ENCODE measurements at places on chromosomes 11 and 22.

DNA sequence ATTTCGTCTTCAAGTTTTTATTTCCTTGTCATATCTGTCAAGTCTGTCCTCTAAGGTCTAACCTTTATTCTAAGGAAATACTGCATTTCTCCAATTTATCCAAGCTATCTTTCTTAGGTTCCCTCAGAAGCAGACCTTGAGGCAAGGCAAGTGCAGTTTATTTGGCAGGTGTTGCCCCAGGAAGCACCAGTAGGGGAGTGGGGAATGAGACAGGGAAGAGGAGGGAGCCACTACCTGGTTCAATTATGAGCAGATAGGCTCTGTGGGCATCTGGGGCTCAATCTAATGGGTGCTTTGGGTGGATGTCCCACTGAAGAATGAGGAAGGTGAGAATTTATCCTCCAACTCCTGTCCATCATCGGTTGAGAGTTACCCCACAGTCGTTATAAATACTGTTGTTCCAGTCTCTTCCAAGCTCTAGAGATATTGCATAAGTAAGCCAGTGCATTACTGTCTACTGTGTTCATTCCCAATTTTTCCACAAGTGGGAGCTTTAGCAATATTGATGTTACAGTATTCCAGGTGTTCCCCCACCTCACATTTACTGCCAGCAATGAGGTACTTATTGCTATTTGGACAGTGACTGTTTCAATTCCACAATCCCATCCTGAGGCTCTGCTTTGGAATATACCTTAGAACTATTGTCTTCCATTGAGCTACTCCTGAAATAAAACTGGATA, 154.9 kb upstream of the CEP126 start:
- DNase-seq: no peak
- no peaks in the 10 kb centered on the region for H3K36me3 ChIP-seq
- H3K27ac ChIP-seq: no peak overlapping the region
- no peaks in the 10 kb centered on the region for H3K4me1 ChIP-seq

GRCh38 chr11:79438631-79439409, 2.0 kb downstream of the TENM4 start:
- H3K4me1 ChIP-seq: no peaks in the 10 kb centered on the region
- peaks cover 29% of the 10 kb centered on the region for H3K27me3 ChIP-seq
- no peak overlapping the region for H3K27ac ChIP-seq
- no peak for DNase-seq
- peaks cover 4% of the 10 kb centered on the region for H3K36me3 ChIP-seq

DNA sequence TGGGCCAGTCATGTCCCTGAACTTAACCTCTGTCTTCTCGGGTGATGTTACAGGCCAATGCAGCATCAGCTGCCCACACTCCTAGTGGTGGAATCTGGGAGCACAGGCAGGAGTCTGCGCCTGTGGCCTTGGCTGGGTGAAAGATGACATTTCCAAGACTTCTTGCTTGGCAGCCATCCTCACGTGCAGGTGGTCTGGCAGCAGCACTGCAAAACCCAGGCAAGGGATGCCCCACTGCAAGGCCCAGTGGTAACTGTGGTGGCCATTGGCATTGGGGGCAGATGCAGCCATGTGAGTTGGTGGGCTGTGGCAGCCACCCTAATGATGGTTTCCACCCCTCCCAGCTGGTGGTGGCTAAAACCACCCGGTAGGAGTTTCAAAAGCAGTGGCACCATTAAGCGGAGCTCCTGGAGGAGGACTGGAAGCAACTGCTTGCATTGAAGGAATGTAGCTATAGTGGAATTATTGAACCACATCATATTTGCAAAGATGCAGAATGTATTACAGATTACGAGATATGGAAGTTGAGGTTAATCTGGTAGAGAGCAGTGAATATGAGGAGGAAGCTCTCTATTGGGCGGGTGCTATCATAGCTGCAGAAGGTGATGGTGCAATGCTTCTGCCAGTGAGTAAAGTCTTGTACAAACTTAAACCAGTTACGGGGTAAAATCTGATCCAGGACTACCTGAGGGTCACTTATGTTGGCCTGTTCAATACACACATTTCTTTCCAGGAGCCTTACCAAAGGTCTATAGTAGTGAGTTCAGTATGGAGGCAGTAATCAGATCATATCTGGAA, 120.7 kb upstream of the TOP3B start:
- no peaks in the 10 kb centered on the region for H3K36me3 ChIP-seq
- no peak overlapping the region for H3K4me3 ChIP-seq
- H3K27me3 ChIP-seq: no peaks in the 10 kb centered on the region
- H3K4me1 ChIP-seq: no peaks in the 10 kb centered on the region
- no peak for DNase-seq
- H3K27ac ChIP-seq: no peak overlapping the region

- H3K36me3 ChIP-seq: peaks cover 8% of the 10 kb centered on the region
- H3K27ac ChIP-seq: no peak overlapping the region
- H3K4me1 ChIP-seq: peaks cover 13% of the 10 kb centered on the region
- DNase-seq: no peak
- H3K4me3 ChIP-seq: peak overlapping the region; percentile 70
- H3K27me3 ChIP-seq: peaks cover 30% of the 10 kb centered on the region
These were observed 380 bp downstream of the C11orf96 start for GRCh38 chr11:43942662-43943371.

DNA sequence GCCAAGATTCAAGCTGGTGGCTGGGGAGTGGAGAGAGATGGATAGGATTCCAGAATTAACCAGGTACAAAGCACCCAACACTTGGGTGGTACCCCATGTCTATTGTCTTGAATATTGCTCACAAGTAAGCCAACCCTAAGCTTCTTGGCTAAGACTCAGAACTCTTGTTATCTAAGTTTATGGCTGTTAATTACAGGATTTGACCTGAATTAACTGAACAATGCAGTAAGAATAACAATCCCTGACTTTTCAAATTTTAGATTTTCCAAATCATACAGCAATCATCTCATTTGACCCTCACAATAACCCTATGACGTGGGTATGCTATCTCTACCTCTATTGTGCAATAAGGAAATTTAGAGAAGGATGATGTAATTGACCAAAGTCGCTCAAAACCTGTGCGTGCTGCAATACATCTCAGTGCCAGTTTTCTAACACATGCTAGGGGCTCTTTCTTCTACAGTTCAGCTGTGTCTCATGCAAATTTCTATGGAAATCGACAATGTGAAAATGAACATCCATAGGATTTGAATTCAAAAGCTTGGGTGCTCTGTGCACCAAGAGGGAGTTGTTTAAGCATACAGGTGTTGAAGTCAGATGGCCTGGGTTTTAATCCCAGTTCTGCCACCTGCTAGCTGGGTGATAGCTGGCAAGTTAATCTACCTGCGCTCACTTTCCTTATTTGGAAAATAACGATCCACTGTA, 40.1 kb upstream of the APLNR start:
- H3K27me3 ChIP-seq: peaks cover 11% of the 10 kb centered on the region
- no peak for DNase-seq
- H3K27ac ChIP-seq: no peak overlapping the region
- no peaks in the 10 kb centered on the region for H3K36me3 ChIP-seq

GRCh38 chr22:50184902-50185374, 775 bp upstream of the TRABD start:
- H3K4me3 ChIP-seq: peak overlapping the region; percentile 87
- peaks cover 12% of the 10 kb centered on the region for H3K27me3 ChIP-seq
- peaks cover 38% of the 10 kb centered on the region for H3K4me1 ChIP-seq

DNA sequence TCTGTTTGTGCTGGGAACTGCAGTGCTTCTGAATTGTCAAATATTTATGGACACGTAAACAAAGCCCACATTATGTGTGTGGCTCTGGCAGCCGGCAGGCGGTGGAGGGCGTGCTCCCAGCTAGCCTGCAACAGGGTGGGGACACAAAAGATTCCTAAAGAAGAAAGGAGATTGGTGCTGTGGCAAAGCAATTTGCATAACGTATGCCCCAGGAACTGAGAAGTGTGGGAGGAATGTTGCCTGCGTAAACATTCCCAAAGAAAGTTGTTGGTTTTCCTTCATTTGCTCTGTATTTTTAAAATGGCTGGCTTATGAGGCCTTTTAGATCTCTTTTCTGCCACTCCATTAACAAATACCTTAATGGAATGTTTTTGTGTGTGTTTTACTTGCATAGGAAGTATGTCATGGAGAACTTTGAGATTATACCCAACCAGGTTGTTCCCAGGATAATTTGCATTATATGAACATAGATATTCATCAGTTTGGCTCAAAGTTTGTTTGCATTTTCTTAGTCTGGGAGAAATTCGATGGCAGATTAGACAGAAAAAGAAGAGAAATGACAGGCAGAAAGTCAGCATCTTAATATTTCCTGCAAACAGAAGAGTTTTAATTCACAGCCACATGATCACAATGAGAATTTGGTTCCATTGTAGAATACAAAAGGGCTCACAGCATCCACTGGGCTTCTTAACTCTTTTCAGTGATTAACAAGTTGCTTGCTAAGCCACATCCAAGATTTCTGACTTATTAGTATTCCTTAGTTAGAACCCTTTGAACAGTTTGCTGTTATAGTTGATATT, 41.8 kb upstream of the DLAT start:
- peaks cover 8% of the 10 kb centered on the region for H3K27me3 ChIP-seq
- H3K27ac ChIP-seq: no peak overlapping the region
- no peak for DNase-seq
- no peak overlapping the region for H3K4me3 ChIP-seq

DNA sequence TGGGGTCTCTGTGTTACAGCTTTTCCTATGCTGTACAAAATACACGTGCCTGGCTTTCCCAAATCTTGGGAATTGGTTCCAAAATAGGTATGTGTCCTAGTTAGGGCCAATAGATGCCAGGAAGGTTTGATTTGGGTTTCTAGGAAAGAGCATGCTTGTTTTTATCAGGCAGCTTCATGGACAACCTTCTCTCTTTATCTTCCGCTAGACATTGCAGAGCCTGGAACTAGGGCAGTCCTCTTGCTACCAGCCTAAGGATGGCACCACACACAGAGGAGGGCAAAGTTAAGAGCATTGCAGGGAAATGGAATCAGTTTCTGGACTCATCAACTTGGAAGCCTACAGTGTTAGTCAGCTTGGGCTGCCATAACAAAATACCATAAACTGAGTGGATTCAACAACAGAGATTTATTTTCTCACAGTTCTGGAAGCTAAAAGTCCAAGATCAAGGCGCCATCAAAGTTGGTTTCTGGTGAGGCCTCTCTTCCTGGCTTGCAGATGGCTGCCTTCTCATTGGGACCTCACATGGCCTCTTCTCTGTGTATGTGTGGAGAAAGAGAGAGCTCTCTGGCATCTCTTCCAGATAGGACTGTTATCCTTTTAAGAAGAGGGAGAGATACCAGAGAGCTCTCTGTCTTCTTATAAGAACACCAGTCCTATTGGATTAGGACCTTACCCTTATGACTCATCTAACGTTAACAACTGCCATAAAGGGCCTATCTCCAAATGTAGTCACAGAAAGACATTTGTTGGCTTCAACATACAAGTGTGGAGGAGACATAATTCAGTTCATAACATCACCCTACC, 27.3 kb upstream of the CREB3L1 start:
- DNase-seq: no peak
- no peak overlapping the region for H3K4me3 ChIP-seq
- no peaks in the 10 kb centered on the region for H3K36me3 ChIP-seq
- H3K27me3 ChIP-seq: no peaks in the 10 kb centered on the region
- H3K27ac ChIP-seq: no peak overlapping the region
- no peaks in the 10 kb centered on the region for H3K4me1 ChIP-seq

- H3K27ac ChIP-seq: peak overlapping the region; percentile 95
- peaks cover 87% of the 10 kb centered on the region for H3K4me1 ChIP-seq
- H3K27me3 ChIP-seq: peaks cover 10% of the 10 kb centered on the region
These were observed 1.7 kb upstream of the BID start for GRCh38 chr22:17775781-17776465.

Measured in immature natural killer cell (primary cell).